Astrocyte (in vitro differentiated cells and primary cell): ENCODE measurements at places on chromosomes 2 and 18. TPM values are rescaled to one million over a fixed set of nuclear protein-coding genes. Genes with fewer than 3 reads are reported as not detected.

- peak within 1 kb of the TSS; percentile 67 for H3K4me3 ChIP-seq
- peak within 1 kb of the TSS; percentile 69 for H3K27ac ChIP-seq
- peaks cover 19% of the 10 kb centered on the region for H3K4me1 ChIP-seq
- H3K27me3 ChIP-seq, result no peaks in the 10 kb centered on the region
- no peaks in the 10 kb centered on the region for H3K36me3 ChIP-seq
These were observed at the start of gene RFX8 for GRCh38 chr2:101474731-101475384. TSS of gene RFX8 (minus strand) at chr2:101475112. CDS start at chr2:101466848, 8,264 bp downstream.

Gene CYTIP
- total RNA-seq, result 0.12 and 0.16 TPM in 2 replicates

DNA sequence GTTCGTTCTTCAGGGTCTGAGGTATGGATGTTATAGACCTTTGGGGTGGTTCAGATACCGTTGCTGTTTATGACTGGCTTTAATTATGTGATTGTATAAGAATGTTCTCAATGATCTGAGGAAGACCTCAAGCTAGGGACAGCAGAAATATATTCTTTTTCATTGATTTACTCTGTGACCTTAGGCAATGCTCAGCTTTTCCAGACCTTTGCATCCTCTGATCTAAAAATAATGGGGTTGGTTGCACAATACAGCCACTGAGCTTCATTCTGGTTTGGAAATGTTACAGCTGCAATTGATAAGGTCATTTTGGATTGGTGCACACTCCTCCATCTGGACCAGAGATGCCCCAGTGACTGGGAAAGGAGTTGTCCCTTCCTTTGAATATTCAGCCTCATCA is 17.2 kb upstream of the CABYR start:
- H3K4me1 ChIP-seq, result no peaks in the 10 kb centered on the region
- no peak overlapping the region for H3K27ac ChIP-seq
- H3K4me3 ChIP-seq, result no peak overlapping the region

Gene CFAP210
- 0.20 TPM in 1 of 2 replicates, not detected in the other for total RNA-seq

Gene ZNF396
- 1.3 and 1.4 TPM in 2 replicates for total RNA-seq

GRCh38 chr18:495017-495416 is 5.5 kb downstream of the COLEC12 start:
- no peak overlapping the region for H3K4me3 ChIP-seq
- H3K36me3 ChIP-seq, result no peaks in the 10 kb centered on the region
- no peak for DNase-seq
- H3K27ac ChIP-seq, result peak overlapping the region; percentile 23

GRCh38 chr2:120654381-120655134 is 81.1 kb upstream of the GLI2 start:
- H3K36me3 ChIP-seq, result no peaks in the 10 kb centered on the region
- H3K4me1 ChIP-seq, result no peaks in the 10 kb centered on the region
- DNase-seq, result no peak
- no peak overlapping the region for H3K27ac ChIP-seq
- H3K27me3 ChIP-seq, result peaks cover 26% of the 10 kb centered on the region
- no peak overlapping the region for H3K4me3 ChIP-seq

Gene ATP5MC3
- 273 and 289 TPM in 2 replicates for total RNA-seq

DNA sequence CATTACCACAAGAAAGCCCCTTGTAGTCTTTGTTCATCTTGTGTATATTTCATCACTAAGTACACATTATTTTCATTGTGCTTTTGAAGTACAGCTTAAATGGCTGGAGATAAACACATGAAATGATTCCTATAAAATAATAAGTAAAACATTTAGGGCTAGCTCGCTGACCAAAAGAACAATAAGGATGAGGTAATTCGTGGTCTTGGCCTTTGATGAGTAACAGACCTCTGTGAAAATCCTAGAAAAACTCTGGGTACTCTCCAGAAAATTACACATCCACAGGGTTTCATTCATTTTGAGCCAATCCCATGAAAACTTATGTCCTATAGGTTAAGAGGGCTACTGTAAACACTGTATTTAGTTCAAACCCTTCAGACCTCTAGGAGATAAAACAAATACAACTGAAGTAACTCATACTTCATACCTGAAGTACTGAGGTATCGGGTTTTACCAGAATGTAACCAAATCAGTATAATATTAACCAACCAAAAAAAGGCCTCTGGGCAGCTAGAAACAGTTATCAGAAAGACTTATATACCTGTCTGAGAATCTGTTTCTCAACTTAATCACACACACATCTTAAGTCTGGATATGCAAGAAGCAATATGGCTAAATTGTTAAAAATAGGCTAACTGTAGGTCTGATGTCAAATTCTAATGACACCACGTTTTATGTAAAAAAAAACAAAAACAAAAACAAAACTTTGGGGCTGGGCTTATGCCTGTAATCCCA is 31.0 kb downstream of the CFAP36 start:
- H3K4me3 ChIP-seq, result no peak overlapping the region
- peak overlapping the region; percentile 60 for H3K27ac ChIP-seq
- H3K27me3 ChIP-seq, result no peaks in the 10 kb centered on the region
- peaks cover 15% of the 10 kb centered on the region for H3K36me3 ChIP-seq
- peak; percentile 87 for DNase-seq

Gene PAIP2B
- total RNA-seq, result 1.7 TPM in 2 replicates

Gene RAD51AP2
- total RNA-seq, result 0.10 TPM in 1 of 2 replicates, not detected in the other

DNA sequence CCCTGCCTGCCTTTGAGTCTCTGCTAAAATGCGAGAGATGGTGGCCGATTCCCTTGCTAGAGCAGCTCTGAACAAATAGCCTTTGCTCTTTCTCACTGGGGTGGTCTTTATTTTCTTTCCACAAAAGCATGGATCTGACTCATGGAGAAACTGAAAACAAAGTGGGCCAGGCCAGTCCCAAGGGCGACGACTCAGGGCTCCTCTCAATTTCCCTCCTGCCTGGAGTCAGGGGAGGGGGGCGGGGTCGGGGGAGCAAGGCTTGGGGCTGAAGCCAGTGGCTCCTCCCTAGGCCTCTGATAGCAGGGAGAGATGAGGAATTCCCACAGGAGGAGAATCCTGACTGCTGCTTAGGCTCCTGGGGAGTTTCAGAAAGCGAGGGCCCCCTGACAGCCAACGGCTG is 17.1 kb upstream of the IL1R2 start:
- H3K27ac ChIP-seq, result no peak overlapping the region
- H3K27me3 ChIP-seq, result no peaks in the 10 kb centered on the region
- no peaks in the 10 kb centered on the region for H3K36me3 ChIP-seq

Gene PRKAG3
- not detected in 2 replicates for total RNA-seq
